ENCODE measurements at places on chromosomes 13 and 19. TPM values are rescaled to one million over a fixed set of nuclear protein-coding genes. Genes with fewer than 3 reads are reported as not detected.

Gene TSHZ3
- 3.5 TPM for total RNA-seq

Gene COX7A1
- not detected for total RNA-seq

Gene DIRAS1
- 4.2 TPM for total RNA-seq

Gene SERPINE3
- total RNA-seq = not detected

Gene FGF21
- not detected for total RNA-seq

Data from A549 treated with ZK216348 at 1 μM for 4 hours (cell line).